ENCODE measurements at places on chromosomes 1 and 21.
A peak's percentile ranks its signal among the peaks of the same experiment; 100 is the strongest.

GRCh38 chr1:229342656-229343569, at the start of gene CCSAP:
Gene CCSAP, minus strand, starts transcription at chr1:229343047. Its CDS starts 582 bp downstream, at chr1:229342465.
- DNase-seq: peak; percentile 69

DNA sequence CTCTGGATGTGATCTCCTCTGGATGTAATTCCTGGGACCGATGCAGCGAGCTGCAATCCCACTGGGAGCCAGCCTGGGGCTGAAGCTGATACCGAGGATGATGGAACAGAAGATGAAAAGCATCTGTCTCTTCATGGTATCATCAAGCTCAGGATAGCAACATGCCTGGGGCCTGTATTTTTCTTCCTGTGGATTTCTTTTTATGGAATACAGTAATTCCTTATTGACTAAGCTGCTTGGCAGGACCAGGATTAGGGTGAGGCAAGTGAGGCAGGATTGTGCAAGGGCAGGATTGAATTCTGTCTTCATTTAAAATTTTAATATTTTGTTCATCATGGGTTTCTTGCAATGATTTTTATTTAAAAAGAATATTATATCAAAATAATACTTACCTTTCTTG, 86.6 kb downstream of the SLC25A24 start:
- no peak for DNase-seq

- no peak for DNase-seq
Measured at GRCh38 chr1:2961661-2962060, 59.6 kb upstream of the ACTRT2 start.

GRCh38 chr1:204771358-204771757, 85.8 kb upstream of the LRRN2 start:
- no peak for DNase-seq
